ENCODE measurements at places on chromosomes 13 and 19. TPM values are rescaled to one million over a fixed set of nuclear protein-coding genes. Genes with fewer than 3 reads are reported as not detected.
A peak's percentile ranks its signal among the peaks of the same experiment; 100 is the strongest.

GRCh38 chr13:96810104-96810503 is 184.2 kb downstream of the OXGR1 start:
- DNase-seq: no peak

DNA sequence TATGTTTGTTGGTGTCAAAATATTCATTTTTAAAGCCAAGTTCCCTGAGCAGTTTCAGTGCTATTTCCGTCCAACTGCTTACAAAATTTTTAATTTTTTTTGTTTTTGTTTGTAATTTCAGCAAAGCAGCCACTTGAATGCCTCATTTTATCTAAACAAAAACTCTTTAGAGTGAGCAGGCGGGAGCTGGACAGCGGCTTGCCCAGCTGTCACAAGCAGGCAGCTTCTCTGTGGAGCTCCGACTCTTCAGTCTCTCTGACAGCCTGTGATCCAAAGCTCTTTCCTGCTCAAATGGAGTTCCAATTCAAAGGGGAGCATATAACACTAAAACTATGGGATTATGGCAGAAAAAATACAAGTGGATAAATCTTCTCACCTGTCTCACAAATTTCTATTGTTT is 618.3 kb upstream of the PCDH20 start:
- no peak for DNase-seq

GRCh38 chr13:75153386-75153785 is 328.6 kb downstream of the TBC1D4 start:
- DNase-seq: no peak

DNA sequence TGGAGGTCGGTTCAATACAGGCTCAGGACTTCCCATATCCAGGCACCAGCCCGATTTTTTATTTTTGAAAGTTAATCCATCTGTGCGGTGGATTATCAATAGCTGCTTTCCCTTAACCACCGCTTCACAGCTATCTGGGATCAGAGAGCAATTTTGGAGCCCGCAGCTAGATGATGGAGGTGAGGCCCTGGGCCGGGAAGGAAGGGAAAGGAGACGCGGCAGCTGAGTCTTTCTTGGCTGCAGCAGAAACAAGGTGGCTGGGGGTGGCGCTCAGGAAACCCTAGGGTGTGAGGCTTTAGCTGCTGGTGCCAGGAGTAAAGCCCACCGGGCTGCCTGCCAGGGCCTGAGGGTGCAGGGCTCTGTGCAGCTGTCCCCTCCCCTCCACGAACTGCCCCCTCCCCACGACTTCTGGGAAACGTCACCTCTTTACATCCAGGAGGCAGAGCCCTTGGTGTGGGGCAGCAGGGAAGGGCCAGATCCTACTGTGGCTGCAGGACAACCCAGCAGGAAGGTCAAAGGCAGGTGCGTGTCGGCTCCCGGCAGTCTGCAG is 307.0 kb downstream of the ZNF536 start:
- DNase-seq: no peak

Gene VAV1
- 54.9 TPM for total RNA-seq

Gene ZNF177
- total RNA-seq: 3.8 TPM

GRCh38 chr13:114065141-114065925 is 67.1 kb downstream of the RASA3 start:
- DNase-seq: peak; percentile 89

DNA sequence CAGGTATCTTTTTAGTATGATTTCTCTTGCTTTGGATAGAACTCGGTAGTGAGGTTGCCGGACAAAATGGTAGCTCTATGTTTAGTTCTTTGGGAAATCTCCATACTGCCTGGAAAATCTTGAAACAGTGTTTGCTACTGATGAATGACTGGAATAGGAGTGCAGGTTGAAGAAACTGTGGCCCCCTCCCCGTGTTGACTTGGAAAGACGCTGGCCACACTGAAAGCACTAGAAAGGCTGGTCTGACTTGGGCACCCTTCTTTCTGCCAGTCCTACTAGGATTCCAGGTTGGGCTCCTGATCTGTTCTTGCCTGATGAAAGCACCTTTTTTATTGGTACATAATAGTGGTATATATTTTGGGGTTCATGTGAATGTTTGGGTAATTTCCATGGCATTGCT is 46.3 kb downstream of the NLRP4 start:
- DNase-seq: no peak

DNA sequence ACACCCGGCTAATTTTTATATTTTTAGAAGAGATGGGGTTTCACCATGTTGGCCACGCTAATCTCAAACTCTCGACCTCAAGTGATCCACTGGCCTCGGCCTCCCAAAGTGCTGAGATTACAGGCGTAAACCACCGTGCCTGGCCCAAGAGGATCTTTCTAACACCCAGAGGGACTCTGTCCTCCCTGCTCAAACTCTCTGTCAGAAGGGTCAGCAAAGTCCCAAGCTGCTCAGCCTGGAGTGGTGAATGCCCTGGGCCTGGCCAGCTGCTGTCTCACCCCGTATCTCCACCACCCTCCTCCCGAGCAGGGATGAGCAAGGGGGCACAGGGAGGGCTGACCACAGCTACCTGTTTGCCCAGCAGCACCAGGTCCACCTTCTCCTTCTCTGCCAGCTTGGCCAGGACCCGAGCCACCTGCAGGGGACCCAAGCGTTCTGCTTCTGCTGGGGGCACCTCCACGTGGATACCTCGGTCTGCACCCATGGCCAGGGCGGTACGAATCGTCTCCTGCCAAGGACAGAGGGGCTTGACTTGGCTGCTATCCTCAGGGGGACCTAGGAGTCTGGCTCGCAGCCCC is 10.9 kb upstream of the VSIG10L start:
- DNase-seq: no peak
